ENCODE measurements at places on chromosomes 11 and 22.

DNA sequence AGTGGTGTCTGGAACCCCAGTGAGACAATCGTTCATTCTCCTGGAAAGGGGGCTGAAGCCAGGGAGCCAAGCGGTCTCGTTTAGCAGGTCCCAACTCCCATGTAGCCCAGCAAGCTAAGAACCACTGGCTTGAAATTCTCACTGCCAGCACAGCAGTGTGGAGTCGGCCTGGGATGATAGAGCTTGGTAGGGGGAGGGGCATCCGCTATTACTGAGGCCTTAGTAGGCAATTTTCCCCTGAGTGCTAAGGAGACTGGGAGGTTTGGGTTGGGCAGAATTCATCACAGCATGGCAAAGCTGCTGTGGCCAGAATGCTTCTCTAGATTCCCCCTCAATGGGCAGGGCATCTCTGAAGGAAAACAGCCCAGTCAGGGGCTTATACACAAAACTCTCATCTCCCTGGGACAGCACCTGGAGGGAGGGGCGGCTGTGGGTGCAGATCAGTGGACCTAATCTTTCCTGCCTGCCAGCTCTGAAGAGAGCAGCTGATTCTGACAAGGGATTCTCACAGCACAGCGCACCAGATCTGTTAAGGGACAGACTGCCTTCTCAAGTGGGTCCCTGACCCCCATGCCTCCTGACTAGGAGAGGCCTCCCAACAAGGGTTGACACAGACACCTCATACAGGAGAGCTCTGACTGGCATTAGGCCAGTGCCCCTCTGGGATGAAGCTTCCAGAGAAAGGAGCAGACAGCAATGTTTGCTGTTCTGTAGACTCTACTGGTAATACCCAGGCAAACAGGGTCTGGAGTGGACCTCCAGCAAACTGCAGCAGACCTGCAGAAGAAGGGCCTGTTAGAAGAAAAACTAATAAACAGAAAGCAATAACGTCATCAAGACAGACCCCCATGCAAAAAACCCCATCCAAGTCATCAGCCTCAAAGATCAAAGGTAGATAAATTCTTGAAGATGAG is 14.8 kb downstream of the OR52M1 start:
- DNase-seq: no peak

DNA sequence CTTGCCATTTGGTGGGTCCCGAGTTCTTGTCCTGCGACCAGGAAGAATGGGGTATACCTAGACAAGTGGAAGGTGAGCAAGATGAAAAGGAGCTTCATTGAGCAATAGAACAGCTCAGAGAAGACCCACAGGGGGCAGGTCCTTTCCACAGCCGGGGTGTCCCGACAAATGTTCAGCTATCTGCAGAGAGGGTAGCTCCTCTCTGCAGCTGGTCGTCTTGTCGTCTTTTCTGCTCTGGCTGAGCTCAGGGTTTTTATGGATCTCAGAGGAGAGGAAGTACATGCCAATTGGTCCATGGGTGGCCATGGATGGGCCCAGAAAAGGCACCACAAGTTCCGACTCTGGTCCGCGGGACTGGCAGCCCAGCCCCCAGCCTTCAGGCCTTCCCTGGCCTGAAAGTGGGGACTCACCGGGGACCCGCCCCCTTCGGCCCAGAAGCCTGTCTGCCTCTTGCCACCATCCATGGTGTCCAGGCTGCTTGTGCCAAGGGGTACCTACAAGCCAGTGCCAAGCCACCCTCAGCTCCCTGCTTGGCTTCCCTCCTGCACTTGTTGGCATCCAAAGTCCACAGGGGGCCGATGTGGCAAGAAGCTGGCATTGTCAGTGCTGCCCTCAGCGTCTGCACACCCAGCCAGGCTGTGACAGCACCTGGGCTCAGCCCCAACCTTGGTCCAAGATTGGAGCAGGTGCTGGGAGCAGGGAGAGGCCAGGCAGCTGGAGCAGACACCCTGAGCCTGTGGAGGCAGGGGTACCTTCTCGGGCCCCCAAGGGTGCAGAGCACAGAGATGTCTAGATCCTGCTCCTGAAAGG is 438.9 kb downstream of the TBC1D22A start:
- no peak for DNase-seq

DNA sequence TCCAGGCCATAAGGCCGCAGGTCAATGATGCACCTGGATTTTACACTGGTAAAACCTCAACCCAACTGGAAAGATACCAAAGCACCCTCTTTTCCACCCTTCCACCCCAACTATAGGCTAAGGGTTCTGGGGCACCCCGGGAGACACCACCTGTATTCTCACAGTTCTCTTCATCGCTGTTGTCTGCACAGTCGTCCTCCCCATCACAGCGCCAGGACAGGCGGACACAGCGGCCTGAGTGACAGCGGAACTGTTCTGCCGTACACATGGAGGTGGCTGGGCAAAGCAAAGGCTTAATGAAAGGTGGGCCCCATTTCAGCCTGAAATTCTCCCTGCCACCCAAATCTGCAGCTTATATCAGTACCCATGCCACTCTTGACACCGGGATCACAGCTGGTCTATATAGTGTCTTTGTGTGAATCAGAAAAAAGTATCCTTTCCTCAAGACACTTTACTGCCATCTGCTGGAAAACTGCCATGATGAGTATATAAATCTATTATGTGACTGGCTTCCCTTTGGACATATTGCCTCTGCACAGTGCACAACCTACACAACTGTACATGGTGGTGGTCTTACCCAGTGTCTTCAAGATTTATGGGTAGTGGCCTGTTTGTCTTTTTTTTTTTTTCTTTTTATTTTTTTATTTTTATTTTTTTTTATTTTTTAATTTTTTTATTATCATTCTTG is 21.5 kb downstream of the LRP4 start:
- peak; percentile 36 for DNase-seq

DNA sequence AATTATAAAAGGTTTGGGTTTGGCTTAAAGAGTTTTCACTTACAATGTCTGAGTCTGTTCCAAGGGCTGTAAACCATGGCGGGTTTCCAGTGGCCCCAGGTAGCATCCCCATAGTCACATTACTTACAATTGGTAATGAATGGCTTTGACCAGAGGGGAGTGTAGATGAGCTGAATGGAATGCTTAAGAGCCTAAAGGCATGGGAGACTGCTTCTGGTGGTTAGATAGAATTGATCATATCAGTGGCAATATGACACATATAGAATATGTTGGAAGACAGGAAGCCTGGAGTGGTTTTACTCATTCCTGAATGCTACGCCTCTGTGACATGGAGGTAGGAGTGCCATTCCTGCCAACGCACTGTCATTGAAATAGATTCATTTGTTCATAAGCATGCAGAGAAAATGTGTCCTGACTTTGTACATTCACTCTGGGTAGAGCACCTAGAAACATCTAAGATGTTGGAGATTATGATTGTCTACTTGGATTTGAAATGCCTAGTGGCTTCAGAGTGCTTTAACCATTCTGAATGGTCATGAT is 183.3 kb downstream of the BLID start:
- DNase-seq: no peak

DNA sequence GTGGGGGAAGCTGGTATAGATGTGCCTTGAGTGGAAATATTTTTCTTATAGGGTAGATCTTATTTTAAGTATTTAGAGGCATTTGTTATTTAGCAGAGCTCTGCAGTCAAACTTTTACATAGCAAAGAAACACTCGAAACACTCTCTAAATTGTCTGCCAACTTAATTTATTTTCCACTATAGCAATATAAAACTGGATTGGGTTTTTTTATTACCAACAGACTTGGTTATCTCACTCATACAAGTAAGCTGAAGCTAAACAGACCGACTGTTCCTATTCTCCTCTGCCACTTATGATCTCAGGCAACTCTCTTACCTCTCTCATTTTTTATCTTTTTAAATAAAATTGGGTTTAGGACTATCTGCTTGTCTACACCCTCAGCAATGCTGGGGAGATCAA is 4.6 kb downstream of the RAB38 start:
- no peak for DNase-seq

DNA sequence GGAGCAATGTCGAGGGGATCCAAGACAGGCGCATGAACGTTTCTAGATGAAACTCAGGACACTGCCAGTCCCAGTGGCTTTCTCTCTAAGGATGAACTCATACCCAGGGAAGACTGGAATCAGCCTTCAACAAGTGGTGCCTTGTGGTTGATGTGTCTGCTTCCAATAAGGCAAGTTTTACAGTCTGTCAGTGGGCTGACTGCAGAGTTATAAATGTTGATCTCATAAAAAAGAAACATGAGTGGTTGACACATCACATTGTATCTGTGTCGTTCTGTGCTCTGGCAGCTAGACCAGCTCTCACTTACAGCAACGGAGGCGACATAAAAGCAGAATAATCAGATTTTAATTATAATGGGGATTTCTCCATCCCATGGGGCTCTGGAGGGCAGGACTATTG is 96.7 kb downstream of the SNX19 start:
- no peak for DNase-seq

DNA sequence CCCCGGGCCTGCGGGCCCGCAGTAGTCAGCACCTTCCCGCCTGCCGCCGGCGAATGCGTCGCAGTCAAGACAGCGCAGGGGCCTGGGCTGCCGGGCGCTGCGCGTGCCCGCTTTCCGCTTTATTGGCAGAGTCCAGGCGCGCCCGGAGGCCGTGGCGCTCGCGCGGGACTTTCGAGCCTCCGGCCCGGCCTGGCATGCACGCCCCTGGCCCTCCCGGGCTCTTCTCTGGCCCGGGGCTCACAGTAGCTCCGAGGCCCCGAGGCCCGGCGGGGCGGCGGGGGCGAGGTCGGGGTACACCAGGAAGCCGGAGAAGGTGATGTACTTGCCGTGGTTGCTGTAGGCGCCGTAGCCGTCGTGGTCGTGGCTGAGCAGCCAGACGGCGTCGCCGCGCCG is 3.1 kb downstream of the FAM180B start:
- DNase-seq: no peak

GRCh38 chr11:66684635-66685034 is 6.9 kb upstream of the RBM4B start:
- DNase-seq: no peak

DNA sequence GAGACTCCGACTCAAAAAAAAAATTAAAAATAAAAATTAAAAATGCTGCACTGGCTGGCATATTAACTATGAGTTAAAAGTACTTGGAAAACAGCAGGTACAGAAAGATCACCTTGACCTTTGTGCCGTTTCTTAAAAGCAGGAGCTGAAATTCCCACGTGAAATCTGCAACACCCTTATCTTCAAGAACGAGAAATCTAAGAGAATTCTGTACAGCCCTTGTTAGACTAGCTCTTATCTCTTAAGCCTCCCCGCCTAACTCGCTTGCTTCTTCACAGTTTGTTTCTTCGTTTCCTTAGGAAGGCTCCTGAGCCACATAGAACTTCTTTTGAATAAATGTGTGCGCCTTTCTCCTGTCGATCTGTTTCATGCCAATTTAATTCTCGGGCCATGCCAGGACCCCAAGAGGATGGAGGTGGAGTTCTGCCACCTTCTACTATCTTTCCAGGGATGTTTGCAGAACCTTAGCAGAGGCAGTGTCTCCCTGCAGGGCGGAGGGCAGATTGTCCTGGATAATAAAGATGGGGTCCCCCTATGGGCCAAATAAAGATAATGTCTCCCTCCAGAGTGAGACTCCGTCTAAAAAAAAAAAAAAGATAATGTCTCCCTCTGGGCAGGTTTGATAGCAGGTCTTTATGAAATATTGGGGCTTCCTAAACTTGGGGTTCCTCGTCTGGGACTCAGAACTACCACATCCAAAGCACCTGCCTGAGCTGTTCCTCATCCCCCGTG is 27.4 kb upstream of the SYT8 start:
- DNase-seq: no peak

- no peak for DNase-seq
These were observed 7.9 kb downstream of the PCSK7 start for GRCh38 chr11:117223741-117224689.

DNA sequence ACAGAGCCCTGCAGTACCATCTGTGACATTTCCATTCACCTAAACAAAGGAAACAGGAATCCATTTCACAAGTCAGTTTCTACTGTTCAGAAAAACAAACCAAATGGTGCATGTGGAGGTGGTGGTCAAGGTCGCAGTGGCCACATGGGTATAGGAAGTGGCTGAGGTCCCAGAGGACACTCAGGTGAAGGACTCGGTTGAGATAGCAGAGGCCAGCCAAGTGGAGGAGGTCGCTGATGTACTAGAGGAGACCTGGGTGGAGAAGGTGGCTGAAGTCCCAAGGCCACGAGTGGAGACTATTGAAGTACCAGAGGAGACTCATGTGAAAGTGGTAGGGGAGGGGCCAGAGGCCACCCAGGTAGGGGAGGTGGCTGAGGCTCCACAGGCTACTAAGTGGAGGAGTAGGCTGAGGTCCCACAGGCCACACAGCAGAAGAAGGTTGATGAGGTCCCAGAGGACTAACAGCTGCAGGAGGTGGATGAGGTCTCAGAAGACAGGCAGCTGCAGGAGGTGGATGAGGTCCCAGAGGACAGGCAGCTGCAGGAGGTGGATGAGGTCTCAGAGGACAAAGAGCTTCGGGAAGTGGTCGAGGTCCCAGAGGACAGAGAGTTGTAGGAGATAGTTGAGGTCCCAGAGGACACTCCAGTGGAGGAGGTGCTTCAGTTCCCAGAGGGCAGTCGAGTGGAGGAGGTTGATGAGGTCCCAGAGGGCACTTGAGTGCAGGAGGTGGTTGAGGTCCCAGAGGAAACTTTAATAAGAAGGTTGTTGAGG is 40.2 kb downstream of the ZNF195 start:
- no peak for DNase-seq

DNA sequence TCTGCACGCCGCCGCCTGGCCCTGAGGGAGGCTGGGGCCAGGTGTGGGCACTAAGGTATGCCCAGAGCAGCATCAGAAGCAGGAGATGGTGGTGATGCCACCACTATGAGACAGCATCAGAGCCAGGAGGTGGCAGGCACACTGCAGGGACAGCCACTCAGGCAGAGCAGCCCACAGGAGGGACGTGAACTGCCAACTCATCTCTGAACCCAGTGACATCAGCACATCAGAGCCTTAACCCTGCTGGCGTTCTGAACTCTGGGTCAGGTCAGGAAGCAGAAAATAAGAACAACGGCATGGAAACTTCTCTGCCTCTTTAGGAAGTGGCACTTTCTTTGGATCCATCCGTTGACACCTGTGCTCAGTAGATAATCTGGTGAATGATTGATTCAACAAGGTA is 14.7 kb upstream of the IFT27 start:
- no peak for DNase-seq

DNA sequence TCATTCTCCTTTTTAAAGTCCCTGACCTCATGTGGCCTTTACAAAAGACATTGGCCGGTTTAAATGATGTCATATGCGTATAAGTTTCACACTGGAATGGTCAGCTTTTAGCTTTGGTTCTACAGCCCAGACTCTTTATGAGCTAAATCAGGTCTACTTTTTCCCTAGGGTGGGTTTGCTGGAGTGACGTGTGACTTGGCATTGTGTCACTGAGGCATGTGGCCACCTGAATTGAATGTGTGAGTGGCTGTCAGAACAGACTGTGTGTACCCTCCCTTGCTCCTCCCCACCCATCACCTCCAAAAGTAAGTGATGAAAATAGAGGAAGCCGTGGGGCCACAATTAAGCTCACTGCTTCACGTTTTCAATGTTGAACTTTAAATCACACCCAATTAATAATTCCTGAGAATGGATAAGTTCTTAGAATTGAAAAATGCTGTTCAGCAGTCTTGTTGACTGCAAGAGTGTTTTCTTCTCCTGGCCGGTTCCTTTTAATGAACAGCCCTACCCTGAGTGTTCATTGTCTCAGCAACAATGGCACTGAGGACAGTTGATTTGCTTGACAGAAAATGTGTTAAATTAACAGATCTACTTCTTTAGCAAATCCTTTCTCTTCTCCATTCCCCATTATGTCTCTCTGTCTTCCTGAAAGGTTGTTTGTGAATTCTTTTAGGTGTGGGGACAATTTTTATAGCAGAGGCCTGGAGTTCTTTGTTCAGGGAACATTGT is 11.3 kb downstream of the CECR2 start:
- no peak for DNase-seq

Measured in endothelial cell of umbilical vein (primary cell).